Epithelial cell of esophagus (primary cell): ENCODE measurements at places on chromosomes 4 and X.

DNA sequence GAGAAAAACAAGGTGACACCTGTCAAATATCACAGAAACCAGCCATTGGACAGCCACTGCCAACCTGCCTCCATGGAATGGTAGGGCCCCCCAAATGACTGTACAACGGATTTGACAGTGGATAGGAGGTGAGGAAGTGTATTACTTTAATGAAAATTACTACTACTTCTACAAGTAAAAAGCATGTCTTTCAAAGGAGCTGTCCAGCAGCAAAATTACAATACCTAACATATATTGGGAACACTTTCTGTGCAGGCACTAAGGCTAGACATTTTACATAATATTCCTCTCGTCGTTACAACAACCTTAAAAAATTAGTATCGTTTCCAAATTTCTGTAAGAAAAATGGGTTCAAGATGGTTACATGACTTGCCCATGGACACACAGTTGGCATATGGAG, 14.9 kb downstream of the PPP3CA start:
- DNase-seq = no peak

- no peak for DNase-seq
These were observed 549.8 kb upstream of the FAM241A start for GRCh38 chr4:111595456-111595855.

DNA sequence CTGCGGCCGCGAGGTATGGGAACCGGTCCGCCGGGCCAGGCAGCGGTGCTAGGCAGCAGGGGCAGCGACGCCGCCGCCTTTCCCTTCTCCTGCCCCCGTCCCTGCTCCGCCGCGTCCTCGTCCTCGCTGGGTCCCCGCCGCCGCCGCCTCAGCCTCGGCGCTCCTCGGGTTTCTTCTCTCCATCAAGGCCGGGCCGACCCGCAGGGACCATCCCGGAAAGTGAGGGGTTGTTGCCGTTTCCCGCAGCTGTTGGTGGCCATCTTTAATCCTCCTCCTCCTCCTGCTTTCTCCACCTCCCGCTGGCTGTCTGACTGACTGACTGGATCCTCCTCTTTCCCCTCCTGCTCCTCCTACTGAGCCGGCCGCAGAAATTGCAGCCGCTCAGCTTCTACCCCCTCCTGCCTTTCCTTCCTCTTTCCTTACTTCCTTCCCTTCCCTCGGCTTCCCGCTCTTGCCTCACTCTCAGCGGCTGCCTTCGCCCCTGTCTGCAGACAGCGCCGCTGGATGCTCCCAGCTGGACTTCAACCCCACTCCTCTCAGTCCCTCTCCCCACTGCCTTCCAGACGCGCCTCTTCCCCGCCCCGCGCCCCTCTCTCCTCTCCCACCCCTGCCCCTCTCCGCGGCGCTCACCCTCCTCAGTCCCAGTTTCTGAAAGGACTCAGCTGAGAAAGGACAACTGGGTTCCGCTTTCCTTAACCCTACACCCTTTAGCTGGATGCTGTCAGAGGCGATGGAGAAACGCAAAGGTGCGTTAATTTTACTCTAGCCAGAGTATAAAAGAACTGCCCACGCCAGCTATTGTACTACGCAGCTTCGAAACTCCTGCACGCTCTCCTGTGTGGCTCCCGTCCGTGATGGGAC, at the start of gene WDFY3:
Gene WDFY3, minus strand, starts transcription at position 309 of the 861 bp plus-strand sequence. CDS start 106,099 bp downstream, outside the sequence.
- DNase-seq = peak; percentile 91

DNA sequence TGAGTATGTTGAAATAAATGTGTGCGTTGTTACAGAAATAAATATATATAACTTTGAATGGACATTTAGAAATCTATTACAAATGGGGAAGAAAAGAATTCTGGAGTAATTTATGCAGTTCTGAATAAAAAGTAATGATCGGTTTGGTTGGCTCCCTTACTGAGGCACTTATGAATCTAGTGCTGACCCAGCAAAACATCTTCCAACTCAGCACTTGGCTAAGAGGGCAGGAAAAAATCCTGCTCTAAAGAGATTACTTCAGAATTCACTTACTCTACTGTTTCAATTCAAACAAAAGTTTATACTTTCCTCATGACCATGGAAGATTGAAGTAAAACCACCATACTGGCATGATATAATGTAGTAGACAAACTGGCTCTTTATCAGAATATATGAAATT, 123.9 kb upstream of the RXFP1 start:
- DNase-seq = no peak

DNA sequence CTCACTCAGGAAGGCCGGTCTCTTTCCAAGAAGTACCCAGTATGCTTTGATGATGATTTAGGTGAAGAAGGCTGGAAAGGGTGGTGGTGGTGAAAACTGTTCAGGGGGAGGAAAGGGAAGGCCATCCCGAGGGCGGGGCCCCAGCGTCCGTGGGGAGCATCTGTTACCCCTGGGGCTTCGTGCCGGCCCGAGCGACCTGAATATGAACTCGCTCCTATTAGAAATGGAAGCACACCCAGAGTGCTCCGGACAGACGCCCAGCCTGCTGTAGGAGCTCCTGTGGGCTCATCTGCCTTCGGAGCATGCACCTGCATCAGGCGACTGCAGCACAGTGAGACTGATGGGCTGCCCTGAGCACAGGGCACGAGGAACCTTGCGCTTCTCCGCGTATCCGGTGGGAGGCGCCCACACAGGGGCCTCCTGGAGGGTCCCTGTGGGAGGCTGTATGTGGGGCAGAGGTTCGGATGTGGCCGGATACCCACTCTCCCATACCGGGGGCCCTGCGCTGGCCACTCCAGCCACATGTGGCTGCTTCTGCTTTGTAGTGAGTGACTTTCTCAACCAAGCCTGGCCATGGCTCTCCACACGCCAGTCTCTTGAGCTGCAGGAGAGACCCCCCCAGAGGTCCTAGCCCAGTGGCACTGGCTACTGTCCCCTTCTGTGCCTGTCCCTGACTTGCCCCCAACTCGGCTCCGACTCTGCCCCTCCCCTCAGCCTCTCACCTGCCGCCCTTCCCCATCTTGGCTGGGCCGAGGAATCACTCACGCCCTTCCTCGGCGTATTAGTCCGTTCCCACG, 36.7 kb downstream of the FGFRL1 start:
- no peak for DNase-seq
